ENCODE measurements at places on chromosomes 1 and 21.

DNA sequence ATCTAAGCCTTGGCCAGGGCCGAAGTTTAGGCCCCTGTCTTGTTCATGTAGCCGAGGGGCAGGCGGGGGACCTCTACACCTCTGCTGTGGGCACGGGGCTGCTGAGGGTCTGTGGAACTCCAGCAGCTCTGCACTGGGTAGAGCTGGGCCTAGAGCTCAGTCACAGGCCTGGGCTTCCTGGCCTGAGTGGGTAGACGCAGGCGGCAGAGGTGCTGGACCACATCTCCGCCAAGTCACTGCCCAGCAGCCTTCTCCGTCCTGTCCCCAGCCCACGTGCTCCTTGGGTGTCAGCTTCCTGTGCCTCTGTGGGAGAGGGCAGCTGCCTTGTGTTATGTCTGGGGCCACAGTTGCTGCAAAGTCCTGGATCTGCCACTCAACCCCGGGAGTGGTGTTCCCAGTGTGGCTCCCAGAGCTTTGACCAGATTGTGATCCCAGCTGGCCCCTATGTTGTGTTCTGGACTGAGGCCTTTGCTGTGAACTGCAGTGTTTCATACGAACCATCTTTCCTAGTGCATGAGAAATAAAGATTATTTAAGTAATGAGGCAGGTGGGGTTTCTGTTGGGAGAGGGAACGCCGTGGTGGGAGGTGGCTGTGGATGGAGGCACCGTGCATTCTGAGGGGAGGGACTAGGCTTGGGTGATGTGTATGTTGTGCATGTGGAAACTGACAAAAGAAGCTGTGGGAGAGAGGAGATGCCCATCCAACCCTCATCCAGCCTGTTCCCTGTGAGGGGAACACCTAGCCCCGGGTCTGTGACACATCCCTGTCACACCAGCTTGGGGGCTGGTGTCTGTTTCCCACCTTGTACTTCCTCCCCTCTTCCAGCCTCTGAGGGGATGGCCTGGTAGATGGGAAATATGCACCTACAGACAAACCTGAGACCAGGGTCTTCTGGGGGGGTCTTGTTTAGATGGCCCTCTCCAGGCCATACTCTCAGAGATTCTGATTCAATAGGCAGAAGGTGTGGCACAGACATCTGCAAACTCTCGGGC lies 12.2 kb downstream of the AMPD2 start:
- DNase-seq, result no peak

GRCh38 chr1:223695014-223695548 lies 17.3 kb upstream of the CAPN2 start:
- DNase-seq, result no peak

DNA sequence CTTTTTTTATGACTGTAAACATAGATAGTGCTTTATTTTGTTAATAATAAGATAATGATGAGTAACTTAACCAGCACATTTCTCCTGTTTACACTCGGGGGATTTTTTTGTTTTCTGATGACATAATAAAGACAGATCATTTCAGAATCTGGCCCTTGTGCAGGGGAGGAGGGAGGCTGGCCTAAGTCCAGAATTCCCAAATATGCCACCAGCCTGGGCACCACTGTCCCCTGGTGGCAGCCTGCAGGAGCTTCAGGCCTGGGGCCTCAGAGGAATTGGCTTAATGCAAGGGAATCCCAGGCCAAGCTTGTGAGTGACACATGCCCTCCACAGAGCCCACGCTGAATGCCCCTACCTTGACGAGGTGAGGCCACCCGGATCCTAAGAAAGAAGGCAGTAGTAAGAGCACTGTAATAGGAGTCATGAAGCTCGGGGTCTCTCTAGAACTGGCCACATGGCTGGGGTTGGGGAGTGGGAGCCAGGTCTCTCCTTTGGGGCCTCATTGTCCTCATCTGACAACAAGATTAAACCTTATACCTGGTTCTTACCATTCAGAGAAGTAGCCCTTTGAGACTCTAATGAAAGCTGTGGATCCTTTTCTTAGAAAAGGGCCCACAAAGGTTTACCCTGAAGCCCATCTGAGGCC lies 24.1 kb downstream of the ETNK2 start:
- peak; percentile 94 for DNase-seq

DNA sequence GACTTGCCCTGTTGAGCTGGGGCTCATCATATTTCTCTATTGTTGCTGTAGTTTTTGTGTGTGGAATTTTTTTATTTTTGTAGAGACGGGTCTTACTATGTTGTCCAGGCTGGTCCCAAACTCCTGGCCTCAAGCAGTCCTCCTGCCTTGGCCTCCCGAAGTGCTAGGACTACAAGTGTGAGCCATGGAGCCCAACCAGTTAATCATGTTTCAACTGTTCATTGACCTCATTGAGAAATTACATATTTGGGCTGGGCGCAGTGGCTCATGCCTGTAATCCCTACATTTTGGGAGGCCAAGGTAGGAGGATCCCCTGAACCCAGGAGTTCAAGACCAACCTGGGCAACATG lies 9.2 kb upstream of the PKNOX1 start:
- no peak for DNase-seq

GRCh38 chr1:150151291-150152181 lies 1.8 kb downstream of the PLEKHO1 start:
- DNase-seq, result no peak

DNA sequence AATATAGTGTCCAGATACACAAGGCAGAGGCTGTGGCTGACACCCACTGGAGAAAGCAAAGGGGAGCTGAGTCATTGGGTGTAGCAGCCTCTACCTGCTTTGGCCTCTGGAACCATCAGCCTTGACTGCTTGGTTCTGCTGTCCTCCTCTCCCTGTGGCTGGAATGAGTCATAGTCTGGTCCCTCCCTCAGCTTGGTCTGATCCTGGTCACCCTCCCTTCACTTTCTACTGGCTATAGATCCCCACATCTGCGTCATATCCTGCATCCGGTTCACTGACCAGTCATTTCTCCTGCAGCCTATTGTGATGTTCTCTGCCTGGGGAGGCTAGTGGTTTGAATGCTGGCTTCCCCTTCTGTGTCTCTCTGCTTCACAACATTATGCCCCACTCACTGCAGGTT lies 372.8 kb upstream of the DAB1 start:
- DNase-seq, result no peak

DNA sequence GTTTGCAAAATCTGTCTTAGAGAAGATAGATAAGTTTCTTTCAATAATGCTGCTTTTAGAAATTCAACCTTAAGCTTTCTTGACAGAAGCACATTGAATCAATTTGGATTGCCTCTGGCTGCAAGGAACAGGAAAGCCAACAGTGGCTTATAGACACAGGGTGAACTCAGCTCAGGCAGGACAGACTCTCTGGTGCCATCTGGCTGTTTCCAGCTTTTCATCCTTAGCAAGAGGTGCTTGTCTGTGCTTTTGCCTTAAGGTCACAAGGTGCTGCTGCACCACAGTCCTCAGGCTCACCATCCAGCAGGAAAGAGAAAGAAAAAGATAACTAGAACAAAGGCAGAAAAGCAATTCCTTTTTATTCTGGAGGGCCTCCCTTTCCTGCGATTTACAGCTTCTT lies 93.7 kb upstream of the ETS2 start:
- no peak for DNase-seq

DNA sequence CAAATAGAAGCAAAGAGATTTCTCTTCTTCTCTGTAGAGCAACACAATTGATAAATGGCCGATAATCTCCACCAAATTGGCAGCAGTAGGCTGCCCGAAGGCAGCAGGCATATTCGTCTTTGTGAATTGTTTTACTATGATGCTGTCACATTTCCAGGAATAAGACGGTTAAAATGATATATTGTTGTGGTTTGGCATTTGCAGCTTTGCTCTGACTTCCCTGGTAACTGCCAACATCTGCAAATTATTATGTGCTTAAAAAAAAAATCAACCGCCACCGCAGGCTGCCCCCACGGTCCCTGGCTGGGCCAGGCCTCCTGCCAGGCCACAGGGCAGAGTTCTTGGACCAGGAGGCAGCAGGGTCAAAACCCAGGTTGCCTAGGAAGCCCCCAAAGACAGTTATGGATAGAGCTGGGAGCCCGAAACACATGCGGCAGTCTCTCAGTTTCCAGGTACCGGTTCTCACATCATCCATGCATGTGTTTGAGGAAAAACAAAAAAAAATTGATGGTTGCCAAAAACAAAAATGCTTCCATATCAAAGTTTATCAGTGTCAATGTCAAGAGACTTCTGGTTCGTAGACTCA lies 179.3 kb downstream of the ETS2 start:
- DNase-seq, result no peak

DNA sequence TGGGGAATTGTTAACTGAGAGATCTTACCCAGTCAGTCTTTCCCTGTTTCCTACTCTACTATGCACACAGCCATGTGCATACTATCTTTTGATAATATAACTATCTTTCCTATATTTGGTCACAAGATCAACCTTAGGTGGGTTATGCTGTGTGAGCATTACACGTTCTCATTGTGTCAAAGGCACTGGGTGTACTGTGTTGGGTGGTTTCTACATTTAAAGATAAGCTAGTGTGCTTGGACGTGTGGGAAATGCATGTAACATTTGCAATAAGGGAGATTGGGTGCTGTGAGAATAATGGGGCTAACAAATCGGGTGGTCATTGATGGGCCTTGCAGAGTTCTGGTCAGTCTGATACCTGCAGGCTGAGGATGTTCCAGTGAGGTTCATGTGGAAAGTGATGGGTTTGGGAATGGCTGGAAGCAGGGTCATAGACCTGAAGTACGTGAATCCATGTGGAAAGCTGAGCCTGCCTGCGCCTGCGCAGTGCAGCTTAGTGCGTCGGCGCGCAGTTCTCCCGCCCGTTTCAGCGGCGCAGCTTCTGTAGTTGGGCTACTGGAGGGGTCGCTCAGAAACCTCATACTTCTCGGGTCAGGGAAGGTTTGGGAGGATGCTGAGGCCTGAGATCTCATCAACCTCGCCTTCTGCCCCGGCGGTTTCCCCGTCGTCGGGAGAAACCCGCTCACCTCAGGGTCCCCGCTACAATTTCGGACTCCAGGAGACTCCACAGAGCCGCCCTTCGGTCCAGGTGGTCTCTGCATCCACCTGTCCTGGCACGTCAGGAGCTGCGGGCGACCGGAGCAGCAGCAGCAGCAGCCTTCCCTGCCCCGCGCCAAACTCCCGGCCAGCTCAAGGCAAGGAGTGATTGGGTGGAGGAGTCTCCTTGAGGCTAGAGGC lies at the start of gene MSH4:
Gene MSH4 (plus strand): TSS at position 507 of the 897 bp plus-strand sequence. CDS start 104 bp downstream, at position 611.
- no peak for DNase-seq

GRCh38 chr21:28207436-28208173 lies 785.1 kb downstream of the LTN1 start:
- DNase-seq, result no peak

GRCh38 chr1:31181515-31182343 lies 58.0 kb downstream of the NKAIN1 start:
- DNase-seq, result peak; percentile 88

DNA sequence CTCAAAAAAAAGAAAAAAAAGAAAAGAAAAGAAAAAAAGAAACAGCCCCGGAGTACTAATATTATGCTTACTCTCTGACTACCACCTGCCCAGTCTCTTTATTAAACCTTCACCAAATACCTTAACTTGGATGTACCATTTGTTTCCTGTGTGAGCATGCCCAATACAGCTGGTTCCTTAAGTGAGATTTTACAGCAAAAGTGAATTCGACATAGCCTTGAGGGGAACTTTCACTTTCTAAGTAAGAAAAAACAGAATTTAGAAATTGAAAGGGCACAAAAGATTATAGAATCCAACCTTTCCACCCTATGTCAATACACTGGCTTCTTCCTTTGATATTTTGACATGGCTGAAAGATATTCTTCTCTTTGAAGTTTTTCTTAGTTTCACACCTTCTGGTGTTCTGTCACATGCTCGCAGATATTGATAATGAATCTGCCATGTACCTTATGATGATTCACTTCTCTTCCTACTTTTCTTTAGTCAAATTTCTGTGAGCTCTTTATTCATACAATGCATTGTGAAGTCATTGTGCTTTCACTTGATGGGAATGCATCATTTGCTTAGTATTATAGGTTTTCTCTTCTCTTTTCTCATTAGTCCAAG lies 5.2 kb upstream of the GIPC2 start:
- no peak for DNase-seq

DNA sequence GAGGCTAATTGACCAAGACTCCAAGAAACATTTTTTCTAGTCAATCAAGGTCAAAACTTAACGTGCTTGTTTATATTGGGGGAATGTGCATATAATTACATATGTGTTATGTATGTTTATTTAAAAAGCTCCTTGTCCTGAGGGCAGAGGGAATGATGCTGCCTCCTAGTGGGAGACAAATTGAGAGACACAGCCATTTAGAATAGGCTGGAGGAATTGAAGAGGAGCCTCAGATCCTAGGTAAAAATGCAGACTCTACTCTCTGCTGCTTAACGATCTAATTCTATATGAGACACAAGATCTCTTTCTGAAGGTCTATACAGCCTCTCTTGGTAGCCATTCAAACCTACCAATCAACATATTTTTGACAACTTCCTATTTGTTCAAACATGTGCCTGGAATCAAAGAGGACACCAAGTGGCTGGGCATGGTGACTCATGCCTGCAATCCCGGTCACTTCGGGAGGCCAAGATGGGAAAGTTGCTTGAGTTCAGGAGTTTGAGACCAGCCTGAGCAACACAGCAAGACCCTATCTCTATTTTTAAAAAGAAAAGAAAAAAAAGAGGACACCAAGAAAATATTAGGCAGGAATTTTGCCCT lies 136.6 kb upstream of the ZNF648 start:
- DNase-seq, result no peak

DNA sequence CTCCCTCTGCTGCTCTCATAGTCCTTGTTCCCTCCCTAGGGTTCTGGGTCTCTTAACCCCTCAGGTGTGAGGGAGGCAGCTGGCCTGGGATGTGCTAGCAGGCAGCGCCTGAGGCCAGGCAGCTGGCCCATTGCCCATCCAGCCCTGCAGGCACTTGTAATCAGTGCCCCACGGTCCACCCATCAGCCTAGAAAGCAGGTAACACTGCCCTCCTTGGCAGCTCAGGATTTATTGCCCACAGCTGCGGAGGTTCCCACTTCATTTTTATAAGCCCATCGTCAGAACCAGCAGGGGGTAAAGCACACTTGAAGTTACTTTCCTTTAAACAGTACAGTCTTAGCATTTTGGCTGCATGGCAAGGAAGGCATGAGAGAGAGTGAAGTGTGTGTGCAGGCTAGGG lies 70.6 kb downstream of the TMEM53 start:
- DNase-seq, result no peak
